ENCODE measurements at places on chromosomes 3 and 15. TPM values are rescaled to one million over a fixed set of nuclear protein-coding genes. Genes with fewer than 3 reads are reported as not detected.

The NUSAP1 gene
- 182 TPM for total RNA-seq

The STAB1 gene
- total RNA-seq: 0.12 TPM

The SUCNR1 gene
- 506 TPM for total RNA-seq

The AP4E1 gene
- 14.5 TPM for total RNA-seq

The MELTF gene
- 57.4 TPM for total RNA-seq

The PRSS50 gene
- total RNA-seq: not detected

The CLSTN2 gene
- 6.3 TPM for total RNA-seq

The TBC1D2B gene
- 14.5 TPM for total RNA-seq

All from A172 (cell line).